ENCODE measurements at places on chromosomes 12 and 14. TPM values are rescaled to one million over a fixed set of nuclear protein-coding genes. Genes with fewer than 3 reads are reported as not detected.

The SRRM4 gene
- total RNA-seq = not detected

The TTLL5 gene
- total RNA-seq = 32.6 TPM

The BCAT1 gene
- total RNA-seq = 50.6 TPM

The HNF1A gene
- 0.24 TPM for total RNA-seq

The LHX5 gene
- not detected for total RNA-seq

The CDCA3 gene
- total RNA-seq = 2.9 TPM

The CLEC1B gene
- total RNA-seq = 0.95 TPM

The TEAD4 gene
- total RNA-seq = 27.3 TPM

The AQP2 gene
- not detected for total RNA-seq

The MIP gene
- not detected for total RNA-seq

The ZNF605 gene
- total RNA-seq = 13.3 TPM

The DDN gene
- not detected for total RNA-seq

The A2M gene
- total RNA-seq = 1,832 TPM

- H3K36me3 ChIP-seq = peaks cover 14% of the 10 kb centered on the region
- H3K4me1 ChIP-seq = peaks cover 47% of the 10 kb centered on the region
- H3K27ac ChIP-seq = no peak overlapping the region
- no peaks in the 10 kb centered on the region for H3K27me3 ChIP-seq
These were observed 171.9 kb downstream of the PRKCH start for GRCh38 chr14:61493239-61493638.

DNA sequence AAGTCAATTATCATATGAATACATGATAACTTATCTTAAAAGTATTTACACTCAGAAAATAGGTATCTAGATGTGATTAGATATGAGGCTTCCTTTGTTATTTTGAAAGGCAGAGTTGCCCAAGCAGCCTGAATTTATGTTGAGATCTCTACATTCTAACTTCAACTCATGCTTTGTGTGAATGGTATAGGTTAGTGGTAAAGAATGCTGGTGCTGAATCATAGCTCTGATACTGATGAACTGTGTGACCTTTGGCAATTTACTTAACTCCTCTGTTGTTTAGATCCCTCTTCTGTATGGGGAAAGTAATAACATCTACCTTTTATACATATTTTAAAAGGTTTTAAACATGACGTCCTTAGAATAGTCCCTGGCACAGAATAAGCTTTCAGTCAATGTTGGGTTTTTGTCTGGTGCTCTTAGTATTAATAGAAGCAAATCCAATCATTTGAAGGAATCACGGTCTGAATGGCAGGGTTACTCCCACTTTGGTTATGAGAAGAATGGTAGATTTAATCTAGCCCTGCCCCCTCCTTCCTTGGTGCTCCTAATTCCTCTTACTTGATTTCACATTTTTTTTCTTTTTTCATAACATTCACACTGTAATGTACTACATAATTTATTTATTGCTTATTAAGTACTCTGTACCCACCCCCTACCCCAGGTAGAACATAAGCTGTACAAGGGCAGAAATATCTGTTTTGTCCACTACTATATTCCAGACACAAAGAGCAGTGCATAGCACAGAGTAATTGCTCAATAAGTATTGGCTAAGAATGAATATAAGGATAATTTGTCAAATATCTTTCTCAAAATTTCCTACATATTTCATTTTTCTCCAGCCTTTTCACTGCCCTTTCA, 203.3 kb upstream of the KRR1 start:
- no peaks in the 10 kb centered on the region for H3K4me1 ChIP-seq
- H3K36me3 ChIP-seq = no peaks in the 10 kb centered on the region
- no peaks in the 10 kb centered on the region for H3K27me3 ChIP-seq
- H3K27ac ChIP-seq = no peak overlapping the region

DNA sequence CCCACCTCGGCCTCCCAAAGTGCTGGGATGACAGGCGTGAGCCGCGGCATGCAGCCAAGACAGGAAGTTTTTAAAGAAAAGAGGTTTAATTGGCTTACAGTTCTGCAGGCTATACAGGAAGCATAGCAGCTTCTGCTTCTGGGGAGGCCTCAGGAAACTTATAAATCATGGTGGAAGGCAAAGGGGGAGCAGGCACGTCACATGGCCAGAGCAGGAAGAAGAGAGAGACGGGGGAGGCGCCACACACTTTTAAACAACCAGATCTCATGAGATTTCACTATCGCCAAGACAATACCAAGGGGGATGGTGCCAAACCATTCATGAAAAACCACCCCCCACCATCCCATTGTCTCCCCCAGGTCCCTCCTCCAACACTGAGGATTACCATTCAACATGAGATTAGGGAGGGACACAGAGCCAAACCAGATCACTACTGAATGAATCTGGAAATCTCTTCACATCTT, 14.1 kb downstream of the CCDC63 start:
- H3K4me1 ChIP-seq = no peaks in the 10 kb centered on the region
- no peak overlapping the region for H3K4me3 ChIP-seq
- no peak overlapping the region for H3K27ac ChIP-seq
- no peaks in the 10 kb centered on the region for H3K27me3 ChIP-seq
- no peaks in the 10 kb centered on the region for H3K36me3 ChIP-seq

- no peak for DNase-seq
- H3K4me1 ChIP-seq = peaks cover 11% of the 10 kb centered on the region
- no peaks in the 10 kb centered on the region for H3K27me3 ChIP-seq
- H3K27ac ChIP-seq = no peak overlapping the region
- H3K36me3 ChIP-seq = no peaks in the 10 kb centered on the region
These were observed 30.6 kb downstream of the VCPKMT start for GRCh38 chr14:50085570-50086320.

DNA sequence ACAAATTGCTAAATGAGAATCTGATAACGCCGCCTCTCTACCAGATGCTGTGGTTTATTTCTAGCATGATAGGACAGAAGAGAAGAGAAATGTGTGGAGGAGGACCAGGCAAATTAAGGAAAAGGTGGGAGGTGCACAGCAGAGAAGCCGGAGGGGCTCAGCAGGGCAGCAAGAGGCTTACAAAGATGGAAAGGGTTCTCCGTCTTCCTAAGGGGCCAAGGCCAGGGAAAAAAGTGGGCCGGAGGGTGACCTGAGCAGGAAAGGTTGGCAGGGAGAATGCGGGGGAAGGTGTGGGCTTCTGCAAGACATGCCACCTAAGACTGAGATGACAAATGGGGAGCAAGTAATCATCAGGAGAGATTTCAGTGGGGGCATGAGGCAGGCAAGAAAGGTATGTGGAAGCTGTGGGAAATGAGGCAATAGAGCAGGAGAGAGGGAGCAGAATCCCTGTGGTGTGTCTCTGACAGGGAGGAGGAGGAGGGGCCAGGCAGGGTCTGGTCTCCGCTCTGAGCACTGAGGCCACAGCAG, 18.7 kb downstream of the MANSC1 start:
- no peak overlapping the region for H3K4me3 ChIP-seq
- DNase-seq = no peak
- no peak overlapping the region for H3K27ac ChIP-seq
- H3K27me3 ChIP-seq = no peaks in the 10 kb centered on the region

- no peaks in the 10 kb centered on the region for H3K36me3 ChIP-seq
- H3K4me1 ChIP-seq = peaks cover 4% of the 10 kb centered on the region
- DNase-seq = peak; percentile 44
- H3K4me3 ChIP-seq = no peak overlapping the region
These were observed 41.5 kb downstream of the BCL11B start for GRCh38 chr14:99230208-99231151.

DNA sequence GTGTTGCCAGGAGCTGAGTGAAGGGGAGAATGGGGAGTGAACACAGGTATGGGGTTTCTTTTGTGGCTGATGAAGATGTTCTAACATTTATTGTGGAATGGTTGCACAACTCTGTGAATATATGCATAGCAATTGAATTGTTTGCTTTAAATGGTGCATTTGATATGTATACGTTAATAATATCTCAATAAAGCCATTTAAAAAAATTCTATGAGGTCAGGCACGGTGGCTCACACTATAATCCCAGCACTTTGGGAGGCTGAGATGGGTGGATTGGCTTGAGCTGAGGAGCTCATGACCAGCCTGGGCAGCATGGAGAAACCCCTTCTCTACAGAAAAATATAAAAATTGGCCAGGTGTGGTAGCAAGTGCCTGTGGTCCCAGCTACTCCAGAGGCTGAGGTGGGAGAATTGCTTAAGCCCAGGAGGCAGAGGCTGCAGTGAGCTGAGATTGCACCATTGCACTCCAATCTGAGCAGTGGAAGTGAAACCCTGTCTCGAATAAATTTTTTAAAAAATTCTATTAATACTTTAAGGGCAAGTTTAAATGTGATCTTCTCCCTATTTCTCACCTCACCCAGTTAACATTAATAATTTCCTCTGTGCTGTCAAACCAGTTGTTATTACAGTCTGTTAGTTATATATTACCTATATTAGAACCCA, 65.3 kb downstream of the DENND5B start:
- H3K27me3 ChIP-seq = no peaks in the 10 kb centered on the region
- no peak for DNase-seq
- H3K4me3 ChIP-seq = no peak overlapping the region
- no peak overlapping the region for H3K27ac ChIP-seq
- no peaks in the 10 kb centered on the region for H3K36me3 ChIP-seq
- H3K4me1 ChIP-seq = no peaks in the 10 kb centered on the region

DNA sequence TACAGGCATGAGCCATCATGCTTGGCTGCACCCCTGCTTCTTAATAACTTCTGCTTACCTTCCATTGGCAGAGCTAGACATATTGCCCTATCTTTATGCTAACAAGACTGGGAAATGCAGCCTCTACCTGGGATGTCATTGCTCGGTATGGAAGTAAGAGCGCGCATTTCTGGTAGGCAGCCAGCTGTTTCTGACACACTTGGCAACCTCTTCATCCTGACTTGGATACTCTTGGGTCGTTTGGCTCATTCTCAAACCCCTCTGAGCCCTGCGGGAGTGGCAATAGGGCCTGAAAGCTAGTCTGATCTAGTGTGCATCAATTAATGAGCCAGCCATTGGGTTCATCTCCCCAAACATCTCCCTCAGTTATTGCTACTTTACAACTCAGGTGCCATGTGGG, 5.4 kb upstream of the PLBD1 start:
- DNase-seq = no peak
- H3K4me3 ChIP-seq = no peak overlapping the region
- no peaks in the 10 kb centered on the region for H3K27me3 ChIP-seq
- no peaks in the 10 kb centered on the region for H3K36me3 ChIP-seq
- peaks cover 7% of the 10 kb centered on the region for H3K4me1 ChIP-seq

GRCh38 chr12:77861317-77861716, 30.6 kb downstream of the NAV3 start:
- H3K4me1 ChIP-seq = no peaks in the 10 kb centered on the region
- H3K27me3 ChIP-seq = no peaks in the 10 kb centered on the region
- no peak overlapping the region for H3K27ac ChIP-seq
- H3K4me3 ChIP-seq = no peak overlapping the region
- H3K36me3 ChIP-seq = no peaks in the 10 kb centered on the region
- DNase-seq = no peak

GRCh38 chr12:46698003-46698402, 127.8 kb downstream of the SLC38A4 start:
- H3K27ac ChIP-seq = no peak overlapping the region
- DNase-seq = no peak
- H3K4me3 ChIP-seq = no peak overlapping the region
- H3K27me3 ChIP-seq = no peaks in the 10 kb centered on the region
- no peaks in the 10 kb centered on the region for H3K36me3 ChIP-seq
- no peaks in the 10 kb centered on the region for H3K4me1 ChIP-seq

DNA sequence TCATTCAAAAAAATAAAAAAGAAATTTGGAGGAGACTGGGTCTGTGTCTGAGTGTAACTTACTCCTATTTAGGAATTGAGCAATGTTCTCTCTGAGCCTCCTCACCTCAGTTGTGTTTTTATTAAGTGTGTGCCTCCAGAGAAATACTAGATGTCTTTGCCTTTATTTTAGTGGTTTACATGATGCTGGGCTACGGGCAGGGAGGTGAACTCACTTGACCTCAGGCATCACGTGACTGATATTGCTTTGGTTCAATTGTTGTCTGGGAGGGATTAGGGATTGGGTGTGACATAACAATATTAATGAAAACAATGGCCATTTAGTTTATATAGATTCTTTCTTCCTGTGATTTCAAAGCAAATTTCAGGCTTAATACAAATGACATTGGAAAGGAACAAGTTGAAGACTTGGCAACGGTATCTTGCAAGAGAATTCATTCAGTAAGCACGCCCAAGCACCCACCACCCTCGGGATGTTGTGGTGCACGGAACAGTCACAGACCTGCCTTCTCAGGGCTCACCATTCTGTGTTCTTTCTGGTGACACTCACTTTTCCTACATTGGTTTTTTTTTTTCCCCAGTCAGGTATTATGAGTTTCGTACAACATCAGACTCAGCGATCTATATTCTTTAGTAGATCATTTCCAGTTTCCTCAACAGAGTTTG, 77.5 kb downstream of the BMP4 start:
- H3K4me3 ChIP-seq = no peak overlapping the region
- H3K36me3 ChIP-seq = no peaks in the 10 kb centered on the region
- no peak for DNase-seq
- H3K4me1 ChIP-seq = peaks cover 5% of the 10 kb centered on the region

- peaks cover 6% of the 10 kb centered on the region for H3K27me3 ChIP-seq
- no peaks in the 10 kb centered on the region for H3K36me3 ChIP-seq
- H3K27ac ChIP-seq = no peak overlapping the region
These were observed 18.3 kb downstream of the TMEM106C start for GRCh38 chr12:47981496-47982260.

- no peak overlapping the region for H3K27ac ChIP-seq
- H3K36me3 ChIP-seq = no peaks in the 10 kb centered on the region
- no peak for DNase-seq
- H3K4me3 ChIP-seq = no peak overlapping the region
These were observed 201.0 kb downstream of the TMX1 start for GRCh38 chr14:51441001-51441400.

DNA sequence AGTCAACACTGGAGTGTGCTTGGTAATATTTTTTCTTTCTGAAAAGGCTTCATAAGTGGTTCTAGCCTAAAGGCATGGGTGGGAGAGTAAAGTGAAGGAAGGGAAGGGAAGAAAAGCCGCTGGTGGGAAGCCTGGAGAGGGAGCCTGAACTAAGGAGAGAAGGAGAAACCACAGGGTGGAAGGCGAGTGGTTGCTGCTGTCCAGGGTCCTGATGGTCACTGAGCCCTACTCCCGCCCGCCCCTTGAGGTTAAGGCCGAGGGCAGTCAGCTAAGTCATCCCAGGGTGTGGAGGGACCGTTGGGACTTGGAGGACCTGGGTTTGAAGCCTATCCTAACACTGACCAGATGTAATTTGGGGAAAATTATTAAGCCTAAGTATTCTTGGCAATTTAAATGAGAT, 189.1 kb downstream of the PIWIL1 start:
- H3K27ac ChIP-seq = no peak overlapping the region
- H3K27me3 ChIP-seq = peaks cover 12% of the 10 kb centered on the region
- H3K4me1 ChIP-seq = no peaks in the 10 kb centered on the region
- H3K36me3 ChIP-seq = no peaks in the 10 kb centered on the region
- no peak for DNase-seq
- H3K4me3 ChIP-seq = no peak overlapping the region
